Neural crest cell (in vitro differentiated cells): ENCODE measurements at places on chromosomes 7 and 10.

- no peak overlapping the region for H3K27ac ChIP-seq
- no peaks in the 10 kb centered on the region for H3K36me3 ChIP-seq
- no peak for DNase-seq
- no peaks in the 10 kb centered on the region for H3K4me1 ChIP-seq
These were observed 22.9 kb upstream of the ANTXRL start for GRCh38 chr10:46263831-46264268.

DNA sequence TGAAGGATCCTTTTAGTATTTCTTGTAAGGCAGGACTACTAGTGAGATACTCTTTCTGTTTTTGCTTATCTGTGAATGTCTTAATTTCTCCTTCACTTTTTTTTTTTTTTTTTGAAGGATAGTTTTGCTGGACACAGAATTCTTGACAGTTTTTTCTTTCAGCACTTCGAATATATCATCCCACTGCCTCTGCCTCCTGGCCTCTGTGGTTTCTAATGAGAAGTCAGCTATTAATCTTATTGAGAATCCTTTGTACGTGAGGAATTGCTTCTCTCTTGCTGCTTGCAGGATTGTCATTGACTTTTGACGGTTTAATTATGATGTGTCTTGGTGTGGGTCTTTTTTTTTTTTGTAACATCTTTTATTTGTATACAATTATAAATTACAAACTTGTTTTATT lies 12.6 kb upstream of the WAC start:
- DNase-seq: no peak
- peaks cover 41% of the 10 kb centered on the region for H3K36me3 ChIP-seq
- H3K4me3 ChIP-seq: no peak overlapping the region
- no peak overlapping the region for H3K27ac ChIP-seq
- no peaks in the 10 kb centered on the region for H3K4me1 ChIP-seq

- no peaks in the 10 kb centered on the region for H3K4me1 ChIP-seq
- peaks cover 22% of the 10 kb centered on the region for H3K27me3 ChIP-seq
- no peak for DNase-seq
- no peak overlapping the region for H3K27ac ChIP-seq
These were observed 608.6 kb downstream of the GATA3 start for GRCh38 chr10:8663131-8663530.

DNA sequence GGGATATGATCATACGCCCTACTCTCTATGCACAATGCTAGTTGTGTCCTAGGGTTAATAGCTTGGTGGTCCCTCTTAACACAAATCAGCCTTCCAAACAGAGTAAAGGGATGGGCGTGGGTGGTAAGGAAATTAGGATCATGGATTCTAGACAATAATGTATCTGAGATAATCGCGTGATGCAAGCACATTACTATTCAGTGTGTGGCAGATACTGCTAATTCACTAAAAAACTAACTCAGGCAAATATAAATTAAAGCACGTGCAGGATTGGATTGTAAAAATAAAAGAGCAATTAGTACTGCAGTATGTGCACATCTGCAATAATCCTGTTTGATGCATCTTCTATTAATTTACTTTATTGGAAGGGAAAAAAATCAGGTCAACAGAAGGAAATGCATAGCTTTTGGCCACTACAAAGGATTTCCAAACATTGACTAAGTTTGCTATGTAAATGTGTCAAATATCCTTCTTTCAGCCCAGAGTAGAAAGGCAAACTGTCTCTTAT lies 22.0 kb downstream of the TWIST1 start:
- H3K36me3 ChIP-seq: no peaks in the 10 kb centered on the region
- H3K27ac ChIP-seq: no peak overlapping the region
- peaks cover 42% of the 10 kb centered on the region for H3K27me3 ChIP-seq
- no peak overlapping the region for H3K4me3 ChIP-seq
- DNase-seq: no peak
- H3K4me1 ChIP-seq: no peaks in the 10 kb centered on the region

DNA sequence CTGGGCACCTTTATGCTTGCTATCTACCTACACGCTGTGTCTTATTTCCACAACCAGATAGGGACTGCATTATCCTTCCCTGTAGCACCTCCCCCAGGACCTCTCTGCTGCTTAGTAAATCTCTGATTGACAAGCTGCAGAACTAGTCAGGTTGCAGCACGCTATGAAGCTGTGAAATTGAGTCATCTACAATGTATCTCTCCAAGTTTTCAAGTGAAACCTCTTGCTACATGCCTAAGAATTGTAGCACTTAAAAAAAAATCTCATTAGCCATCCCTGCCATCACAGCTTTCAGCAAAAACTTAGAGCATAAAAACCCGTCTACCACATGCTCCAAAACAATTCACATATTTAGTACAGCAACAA lies 69.7 kb upstream of the FGFR2 start:
- H3K4me1 ChIP-seq: peaks cover 29% of the 10 kb centered on the region
- H3K27ac ChIP-seq: no peak overlapping the region
- no peak for DNase-seq
- H3K4me3 ChIP-seq: no peak overlapping the region
- no peaks in the 10 kb centered on the region for H3K36me3 ChIP-seq
